ENCODE measurements at places on chromosomes 1 and 21.

DNA sequence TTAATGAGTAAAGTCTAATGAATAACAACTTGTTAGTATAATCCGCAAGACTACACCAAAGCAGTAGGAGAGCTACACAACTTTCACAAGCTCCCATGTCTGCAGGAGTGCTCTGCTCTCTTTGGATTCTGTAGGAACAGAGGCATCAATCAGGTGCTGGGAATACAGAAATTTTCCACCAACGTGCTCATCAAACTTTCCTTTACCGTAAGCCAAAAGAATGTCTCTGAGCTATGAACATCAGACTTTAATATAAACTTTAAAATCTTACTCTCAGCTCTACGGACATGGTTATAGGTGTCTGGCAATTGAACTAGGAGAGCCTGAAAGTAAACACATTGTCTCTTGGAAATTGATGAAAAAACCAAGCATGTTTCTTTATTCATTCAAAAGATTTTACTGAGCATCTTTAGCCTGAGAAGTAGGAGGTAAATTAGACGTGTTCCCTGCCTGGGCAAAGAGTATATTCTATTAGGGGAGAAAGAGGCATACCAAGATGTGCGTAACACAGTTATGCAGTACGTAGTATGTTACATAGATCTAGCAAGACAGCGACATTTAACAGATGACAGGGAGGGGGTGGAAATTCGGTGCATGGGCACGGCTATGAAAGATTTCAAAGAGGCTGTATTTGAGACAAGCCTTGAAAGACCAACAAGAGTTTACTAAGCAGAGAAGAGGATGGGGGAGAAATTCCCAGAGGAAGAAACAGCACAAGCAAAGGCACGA, 85.2 kb downstream of the TM2D1 start:
- no peak for DNase-seq

DNA sequence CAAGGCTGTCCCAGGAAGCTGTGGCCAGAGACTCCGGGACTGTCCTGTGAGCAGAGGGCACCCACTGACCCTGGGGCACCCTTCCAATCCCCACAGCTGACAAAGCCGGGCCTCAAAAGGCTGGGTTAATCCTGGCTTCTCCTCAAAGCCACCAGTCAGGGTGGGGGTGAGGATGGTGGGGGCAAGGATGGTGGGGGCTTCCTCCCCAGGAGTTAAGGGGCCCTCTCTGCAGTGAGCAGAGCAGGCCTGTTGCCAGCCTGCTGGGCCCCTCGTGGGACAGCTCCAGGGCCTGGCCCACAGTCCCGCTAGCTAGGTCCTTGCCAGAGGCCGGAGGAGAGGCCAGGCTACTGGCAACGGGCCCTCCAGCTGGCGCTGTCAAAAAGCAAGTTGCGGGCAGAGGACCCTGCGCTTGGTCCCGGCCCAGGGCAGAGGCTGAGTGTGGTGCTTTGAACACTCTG, 37.9 kb upstream of the CCDC27 start:
- no peak for DNase-seq

GRCh38 chr1:52306227-52307006, 59.6 kb downstream of the CC2D1B start:
- no peak for DNase-seq

DNA sequence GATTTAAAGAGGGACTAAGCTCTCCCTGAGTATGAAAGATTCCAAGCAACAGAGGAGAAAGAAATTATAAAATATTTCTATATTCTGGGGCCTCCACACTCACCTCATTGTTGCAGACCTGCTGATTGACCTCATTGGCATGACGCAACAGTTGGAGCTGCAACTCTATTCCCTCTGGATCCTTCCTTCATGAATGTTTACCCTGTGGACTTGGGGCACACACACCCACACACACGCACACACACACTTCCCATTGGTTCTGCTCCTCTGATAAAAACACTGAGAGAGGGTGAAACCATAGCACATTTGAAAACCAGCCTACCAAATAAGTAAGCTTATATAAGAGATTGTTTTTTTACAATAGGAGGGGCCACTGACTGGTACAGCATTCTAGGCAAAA, 159.1 kb downstream of the BRINP2 start:
- no peak for DNase-seq
